CD4-positive, alpha-beta T cell treated with Interleukin-6 at 100 ng/mL for 8 hours (primary cell): ENCODE measurements at places on chromosomes 5 and 9.
A peak's percentile ranks its signal among the peaks of the same experiment; 100 is the strongest.

- DNase-seq = no peak
These were observed 657.2 kb downstream of the TLE1 start for GRCh38 chr9:81032030-81032572.

DNA sequence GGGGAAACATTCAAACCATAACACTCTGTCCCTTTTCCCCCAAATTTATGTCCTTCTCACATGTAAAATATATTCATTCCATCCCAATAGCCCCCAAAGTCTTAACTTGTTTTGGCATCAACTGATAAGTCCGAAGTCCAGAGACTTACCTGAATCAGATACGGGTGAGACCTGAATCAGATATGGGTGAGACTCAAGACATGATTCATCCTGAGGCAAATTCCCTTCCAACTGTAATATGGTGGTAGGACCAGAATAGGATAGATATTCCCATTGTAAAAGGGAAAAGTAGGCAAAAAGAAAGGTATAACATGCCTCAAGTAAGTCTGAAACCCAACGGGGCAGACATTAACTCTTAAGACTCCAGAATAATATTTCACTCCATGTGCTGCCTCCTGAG is 115.6 kb upstream of the CKMT2 start:
- DNase-seq = no peak

- DNase-seq = peak; percentile 25
These were observed 45.7 kb upstream of the TGFBR1 start for GRCh38 chr9:99058964-99059921.

DNA sequence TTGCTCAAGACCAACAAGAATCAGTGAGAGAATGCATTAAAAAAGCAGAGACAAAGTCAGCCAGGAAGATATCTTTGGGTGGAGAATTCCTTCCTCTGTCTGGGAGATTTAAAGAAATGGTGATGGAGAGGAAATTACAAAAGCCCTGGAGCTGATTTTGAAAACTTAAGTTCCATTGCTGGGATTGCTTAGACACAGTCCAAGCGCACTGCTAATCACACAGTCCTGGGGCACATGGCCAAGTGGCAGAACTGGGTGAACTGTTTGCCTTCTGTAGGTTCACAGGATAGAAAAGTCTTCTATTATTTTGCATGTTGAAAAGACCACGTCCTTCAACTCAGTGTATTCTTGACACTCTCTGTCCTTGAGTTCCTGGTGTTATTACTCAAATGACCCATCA is 284.9 kb upstream of the FBXL7 start:
- DNase-seq = no peak

- DNase-seq = no peak
These were observed 62.7 kb downstream of the PCSK5 start for GRCh38 chr9:75953218-75953617.

GRCh38 chr5:122142480-122143164 is 13.3 kb downstream of the ZNF474 start:
- DNase-seq = no peak

DNA sequence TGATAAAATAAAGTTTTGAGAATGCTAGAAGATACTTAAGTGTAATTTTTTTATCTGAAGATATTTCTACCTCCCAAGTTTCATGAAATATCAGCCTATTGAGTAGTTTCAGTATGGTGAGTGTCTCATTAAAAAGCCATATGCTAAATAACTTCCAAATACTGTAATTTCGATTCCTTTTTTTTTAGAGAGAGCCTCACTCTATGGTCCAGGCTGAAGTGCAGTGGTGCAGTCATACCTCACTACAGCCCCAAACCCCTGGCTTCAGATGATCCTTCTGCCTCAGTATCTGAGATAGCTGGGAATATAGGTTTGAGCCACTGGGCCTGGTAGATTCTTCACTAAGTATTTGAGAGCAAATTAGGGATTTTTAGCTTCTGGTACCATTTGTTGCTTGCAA is 24.5 kb downstream of the CDC42SE2 start:
- no peak for DNase-seq

- peak; percentile 55 for DNase-seq
These were observed 3.6 kb upstream of the B4GALT1 start for GRCh38 chr9:33170464-33171415.

DNA sequence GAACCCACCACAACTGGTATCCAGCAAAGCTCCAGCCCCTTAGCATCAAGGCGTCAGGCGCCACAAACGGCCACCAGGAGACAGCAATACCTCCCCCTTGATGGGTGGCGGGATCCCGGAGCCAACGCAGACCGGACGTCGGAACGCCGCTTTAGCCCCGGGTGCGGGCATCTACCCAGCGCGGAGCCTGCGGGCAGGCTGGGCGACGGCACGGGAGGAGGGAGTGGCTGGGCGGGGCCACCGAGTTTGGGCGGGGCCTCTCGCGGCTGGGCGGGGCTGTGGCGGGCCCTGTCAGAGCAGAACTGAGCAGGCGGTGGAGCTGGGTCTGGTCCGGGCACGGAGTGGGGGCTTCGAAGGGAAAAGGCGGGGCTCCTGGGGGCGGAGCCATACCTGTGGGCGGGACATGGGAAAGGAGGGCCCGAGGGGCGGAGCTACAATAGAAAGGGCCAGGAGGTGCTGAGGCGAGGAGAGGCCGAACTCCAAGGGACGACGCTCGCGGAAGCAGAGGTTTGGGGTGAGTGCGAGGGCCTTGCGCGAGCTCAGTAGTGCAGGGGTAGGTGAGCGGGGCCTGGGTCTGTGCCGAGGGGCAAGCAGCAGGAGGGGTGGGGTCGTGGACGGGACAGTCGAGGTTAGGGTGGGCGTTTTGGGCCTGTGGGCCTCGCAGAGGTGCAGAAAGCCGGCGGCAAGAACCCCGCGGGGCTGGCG is 40.2 kb upstream of the GARNL3 start:
- DNase-seq = peak; percentile 83

DNA sequence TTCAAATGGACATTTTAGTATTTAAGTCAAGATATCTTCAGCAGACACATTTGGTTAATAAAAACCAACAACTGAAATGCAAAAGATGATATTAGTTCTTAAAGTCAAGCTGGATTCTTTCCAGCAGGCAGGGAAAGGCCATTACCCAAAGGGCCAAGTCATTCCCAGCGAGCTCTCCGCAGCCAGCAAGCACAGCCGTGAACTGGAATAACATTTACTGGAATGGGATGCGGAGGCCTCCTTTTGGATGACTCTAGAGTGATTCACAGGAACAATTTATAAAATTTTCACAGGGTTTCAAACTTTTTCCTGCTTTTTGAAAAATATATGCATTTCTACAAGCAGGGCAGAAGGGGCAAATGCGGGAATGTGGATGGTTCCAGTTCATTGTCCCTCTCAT is 76.6 kb upstream of the DAB2 start:
- no peak for DNase-seq

DNA sequence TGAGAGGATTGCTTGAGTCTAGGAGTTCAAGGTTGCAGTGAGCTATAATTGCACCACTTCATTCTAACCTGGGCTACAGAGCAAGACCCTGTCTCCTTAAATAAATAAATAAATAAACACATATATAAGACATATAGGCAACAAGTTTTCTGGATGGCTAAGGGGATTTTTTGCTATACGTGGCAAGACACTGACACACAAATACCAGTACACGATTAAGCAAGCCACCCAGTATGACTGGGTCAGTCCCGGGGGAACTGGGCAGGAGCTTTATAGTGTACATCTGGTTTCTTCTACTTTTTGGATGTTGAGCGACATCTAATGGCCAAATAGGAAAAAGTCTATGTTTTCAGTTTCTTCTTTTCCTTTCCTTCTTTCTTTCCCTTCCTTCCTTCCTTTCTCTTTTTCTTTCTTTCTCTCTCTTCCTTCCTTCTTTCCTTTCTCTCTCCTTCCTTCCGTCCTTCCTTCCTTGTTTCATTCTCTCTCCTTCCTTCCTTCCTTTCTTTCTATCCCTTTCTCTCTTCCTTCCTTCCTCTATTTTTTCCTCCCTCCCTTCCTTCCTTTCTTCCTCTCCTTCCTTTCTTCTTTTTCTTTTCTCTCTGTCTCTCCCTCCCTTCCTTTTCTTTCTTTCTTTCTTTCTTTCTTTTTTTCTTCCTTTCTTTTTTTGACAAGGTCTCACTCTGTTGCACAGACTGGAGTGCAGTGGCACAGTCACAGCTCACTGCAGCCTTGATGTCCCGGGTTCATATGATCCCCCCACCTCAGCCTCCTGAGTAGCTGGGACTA is 47.0 kb upstream of the PLIN2 start:
- DNase-seq = peak; percentile 56

GRCh38 chr9:130526854-130527650 is 52.3 kb upstream of the FUBP3 start:
- no peak for DNase-seq

DNA sequence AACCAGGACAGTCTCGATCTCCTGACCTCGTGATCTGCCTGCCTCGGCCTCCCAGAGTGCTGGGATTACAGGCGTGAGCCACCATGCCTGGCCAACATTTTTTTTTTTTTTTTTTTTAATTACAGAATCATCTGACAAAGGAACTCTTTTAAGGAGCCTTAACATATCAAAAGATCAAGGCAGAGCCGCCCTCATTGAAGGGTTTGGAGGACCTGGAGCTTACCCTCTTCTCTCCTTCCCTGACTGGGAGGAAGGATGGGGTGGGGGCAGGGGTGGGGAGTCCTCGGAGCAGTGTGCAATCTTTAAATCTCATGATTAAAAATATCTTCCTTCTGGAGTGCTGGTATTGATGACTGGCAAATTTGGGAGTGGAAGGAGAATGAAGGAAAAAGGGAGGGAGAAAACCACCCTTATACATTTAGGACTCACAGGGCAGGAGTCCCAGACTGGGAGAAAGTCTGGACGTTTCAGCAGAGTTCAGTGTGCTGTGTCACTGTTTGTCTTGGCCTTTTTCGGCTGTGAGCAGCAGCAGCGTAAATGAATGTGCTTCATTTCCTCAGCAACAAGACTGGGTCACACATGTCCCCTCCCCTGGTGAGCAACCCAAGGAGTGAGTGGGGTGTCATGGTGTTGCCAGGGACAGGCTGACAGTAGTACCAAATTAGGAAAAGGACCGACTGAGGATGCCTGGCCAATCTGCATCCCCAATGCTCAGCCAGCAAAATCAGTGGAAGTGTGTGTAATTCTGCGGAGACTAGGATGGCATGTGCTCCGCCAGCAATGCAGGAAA is 115.3 kb upstream of the BNC2 start:
- no peak for DNase-seq

- no peak for DNase-seq
These were observed 201.8 kb upstream of the ZNF608 start for GRCh38 chr5:124948062-124948753.

DNA sequence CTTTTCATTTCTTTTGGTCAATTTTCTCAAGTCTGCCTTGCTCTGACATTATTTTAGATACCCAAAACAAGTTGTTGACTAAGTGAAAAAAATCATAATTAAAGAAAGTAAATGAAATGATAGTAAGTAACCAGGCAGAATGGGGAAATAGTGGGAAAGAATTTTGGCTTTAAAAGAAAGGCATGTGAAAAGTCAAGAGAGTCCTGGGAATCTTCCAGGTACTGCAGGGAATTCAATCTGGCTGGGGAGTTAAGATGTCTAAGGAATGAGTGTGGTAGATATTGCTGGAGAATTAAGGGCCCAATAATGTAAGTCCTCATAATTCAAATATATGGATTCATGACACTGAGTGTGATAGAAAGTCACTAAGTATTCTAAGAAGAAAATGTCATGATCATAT is 123.1 kb upstream of the PAPPA start:
- DNase-seq = no peak

DNA sequence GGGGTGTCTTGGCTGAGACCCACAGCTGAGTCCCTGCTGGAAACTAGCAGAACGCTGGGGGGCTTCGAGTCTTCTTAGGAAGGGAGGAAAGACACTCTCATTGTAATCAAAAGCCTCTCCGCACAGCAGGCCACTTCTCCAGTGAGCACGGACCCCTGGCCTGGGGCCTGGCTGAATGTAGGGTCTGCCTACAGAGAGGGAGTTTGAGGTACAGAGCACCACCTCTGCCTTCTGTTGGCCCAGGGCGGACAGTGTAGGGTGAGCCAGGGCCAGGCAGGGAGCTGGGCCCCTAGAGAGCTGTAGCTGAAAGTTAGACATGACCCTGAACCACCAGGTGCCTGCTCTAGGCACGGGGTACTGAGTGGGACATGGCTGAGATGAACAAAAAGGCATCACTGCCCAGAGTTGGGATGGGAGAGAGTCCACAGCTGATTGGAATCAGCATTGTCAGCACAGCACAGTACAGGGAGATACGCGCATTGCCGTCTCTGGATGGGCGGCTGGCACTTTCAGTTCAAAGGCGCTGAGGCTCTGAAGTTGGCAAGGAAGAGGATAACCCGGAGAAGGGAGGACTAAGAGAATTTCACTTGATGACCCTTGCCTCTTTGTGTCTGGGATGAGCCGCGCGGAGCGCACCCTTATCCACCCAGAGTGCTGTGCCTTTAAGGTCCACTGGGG is 363 bp upstream of the SLC25A48 start:
- DNase-seq = no peak

- DNase-seq = no peak
These were observed 76.9 kb downstream of the GHR start for GRCh38 chr5:42500003-42500599.
